ENCODE measurements at places on chromosomes 3 and 15.

DNA sequence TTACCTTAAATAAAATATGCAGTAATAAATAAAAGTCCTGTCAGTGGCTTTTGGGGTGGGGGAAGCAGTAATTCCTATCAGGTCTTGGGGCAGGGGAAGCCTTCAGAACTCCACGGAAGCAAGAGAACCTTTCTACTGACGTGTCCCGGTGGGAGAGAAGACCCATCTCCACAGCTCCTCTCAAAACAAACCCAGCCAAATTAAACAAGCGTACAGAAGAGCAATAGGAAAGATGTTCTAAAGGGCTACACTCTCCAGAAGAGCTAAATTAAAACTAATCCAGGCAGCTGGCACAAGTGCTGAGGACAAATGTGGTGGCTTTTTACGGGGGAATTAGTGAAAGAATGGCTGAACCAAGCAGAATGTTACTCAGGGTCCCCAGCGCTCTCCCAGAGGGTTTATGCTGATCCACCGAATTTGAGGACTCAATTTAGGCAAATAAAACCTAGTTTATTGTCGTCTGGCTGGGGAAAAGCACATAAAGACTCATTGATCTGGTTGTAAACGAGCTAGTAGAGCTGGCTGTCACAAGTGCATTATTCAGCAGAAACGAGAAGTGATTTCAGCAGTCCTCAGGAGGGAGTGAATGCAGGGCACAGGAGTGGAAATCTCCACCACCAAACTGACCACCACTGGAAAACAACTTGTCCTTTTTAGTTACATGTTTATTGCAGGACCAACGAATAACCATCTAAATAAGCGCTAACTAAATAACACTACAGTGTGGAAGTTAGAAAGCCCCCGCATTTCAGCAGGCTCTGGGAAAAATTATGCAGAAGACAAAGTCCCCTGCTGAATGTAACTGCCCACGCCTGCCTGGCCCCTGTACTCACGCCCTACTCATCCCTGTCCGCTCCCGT, 13.5 kb downstream of the BFSP2 start:
- DNase-seq = peak; percentile 27

DNA sequence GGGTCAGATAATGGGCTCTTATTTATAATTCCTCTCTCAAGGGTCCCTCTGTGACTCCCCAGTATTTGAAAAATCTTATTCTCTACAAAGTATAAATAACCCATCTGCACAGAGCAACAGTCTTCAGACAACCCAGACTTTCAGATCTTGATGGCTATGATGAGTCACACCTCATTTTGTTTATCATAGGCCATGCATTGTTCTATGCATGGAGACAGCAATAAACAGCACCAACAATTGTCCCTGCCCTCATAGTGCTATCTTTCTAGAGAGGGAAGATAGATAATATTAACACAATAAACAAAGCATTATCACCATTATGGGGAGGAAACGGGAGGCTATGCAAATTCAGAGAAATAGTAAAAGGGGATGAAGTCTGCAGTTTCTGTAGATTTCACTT, 13.4 kb downstream of the FHIT start:
- DNase-seq = no peak

DNA sequence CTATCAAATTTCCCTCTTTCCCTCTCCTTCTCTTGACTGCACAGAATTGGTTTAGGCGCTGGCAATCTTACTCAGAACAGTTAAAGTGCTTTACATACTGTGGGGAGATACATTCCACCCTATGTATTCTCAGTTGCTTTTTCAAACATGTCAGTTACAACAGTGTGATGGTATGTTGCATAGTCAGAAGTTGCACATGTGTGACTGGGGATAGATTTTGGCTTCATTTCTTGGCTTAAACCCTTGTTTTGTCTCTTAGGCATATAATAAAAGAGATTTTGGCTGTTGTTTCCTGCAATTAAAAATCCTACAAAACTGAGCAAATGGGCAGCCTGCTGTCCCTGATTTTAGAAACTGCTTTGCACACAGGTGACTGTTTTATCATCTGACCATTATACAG, 86.7 kb downstream of the PIK3R4 start:
- DNase-seq = no peak

GRCh38 chr3:152621967-152622810, 212.7 kb upstream of the P2RY1 start:
- DNase-seq = no peak

DNA sequence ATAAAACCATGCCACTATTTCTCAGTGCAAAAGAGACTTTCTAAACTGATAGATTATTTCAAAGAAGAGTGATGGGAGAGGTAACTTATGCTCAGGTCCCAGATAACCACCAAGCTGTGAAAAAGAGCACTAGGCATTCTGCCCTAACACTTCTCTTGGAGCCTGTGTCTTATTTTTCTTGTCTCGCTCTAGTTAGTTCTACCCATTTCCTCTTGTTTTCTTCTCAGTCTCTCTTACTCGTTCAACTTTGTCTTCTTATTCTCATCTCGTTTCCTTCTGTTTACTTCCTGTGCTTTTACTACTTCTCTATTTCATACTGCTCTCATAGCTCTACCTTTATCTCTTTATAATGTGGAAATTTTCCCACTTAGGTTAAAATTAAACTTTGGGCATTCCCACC, 91.8 kb upstream of the CGNL1 start:
- no peak for DNase-seq

GRCh38 chr15:64552281-64552948, 92.0 kb downstream of the ZNF609 start:
- no peak for DNase-seq

DNA sequence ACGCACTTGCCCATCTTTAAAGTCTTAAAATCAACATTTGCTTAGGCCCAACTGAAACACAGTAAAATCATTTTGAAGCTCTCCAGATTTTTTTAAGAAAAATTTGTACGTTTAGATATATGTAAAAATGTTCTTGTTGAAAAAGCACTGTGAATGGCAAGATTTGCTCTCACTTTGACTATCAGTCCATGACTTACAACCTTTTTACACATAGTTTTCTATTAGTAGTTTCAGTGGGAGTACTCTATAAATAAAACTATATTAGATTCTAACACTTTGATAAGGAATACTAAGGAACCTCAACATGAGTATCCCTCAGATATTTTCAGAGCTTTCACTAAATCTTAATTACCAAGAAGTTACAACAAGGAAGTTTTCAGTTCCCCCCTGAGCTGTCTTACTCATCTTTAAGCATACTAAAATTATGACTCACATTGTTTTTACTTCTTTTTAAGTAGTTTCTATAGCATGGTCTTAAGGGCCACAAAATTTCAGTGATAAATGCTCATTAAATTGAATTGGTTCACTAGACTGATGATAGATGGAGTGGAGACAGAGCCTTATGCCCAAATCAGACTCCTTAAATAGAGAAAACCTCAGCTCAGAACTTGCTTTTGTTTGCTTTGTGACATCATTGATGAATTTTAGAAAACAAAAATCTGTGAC, 31.6 kb upstream of the RAP2B start:
- peak; percentile 14 for DNase-seq

DNA sequence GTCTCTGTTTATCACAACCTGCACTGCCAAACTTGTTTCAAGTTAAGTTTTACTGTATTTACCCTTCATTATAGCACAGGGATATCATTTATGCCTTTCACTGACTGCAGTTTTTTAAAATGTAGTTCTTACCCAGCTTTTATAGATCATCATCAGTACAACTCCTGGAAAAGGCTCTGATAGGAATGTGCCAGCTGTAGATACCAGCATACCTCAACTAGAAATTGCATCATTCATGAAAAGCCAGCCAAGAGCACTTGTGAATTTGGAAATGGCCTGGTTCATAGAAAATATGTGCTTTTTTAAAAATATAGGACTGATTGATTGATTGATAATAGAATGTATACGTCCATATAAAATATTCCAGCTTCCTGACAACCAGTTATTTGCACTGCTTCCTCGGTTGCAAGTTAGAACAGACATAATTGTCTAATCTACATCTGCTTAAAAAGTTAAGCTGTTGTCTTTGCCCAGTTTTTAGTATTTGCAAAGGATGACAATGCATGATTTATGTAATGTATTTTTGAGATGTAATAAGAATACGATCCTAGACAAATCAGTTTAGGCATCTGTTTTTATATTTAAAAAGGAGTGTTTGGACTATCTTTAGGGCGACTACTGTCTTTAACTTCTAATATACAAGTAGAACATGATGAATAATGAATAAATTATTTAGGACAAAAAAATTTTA, 58.5 kb downstream of the DCUN1D1 start:
- no peak for DNase-seq

- DNase-seq = peak; percentile 88
Measured at GRCh38 chr3:81789691-81790090, 28.2 kb upstream of the GBE1 start.

- DNase-seq = no peak
Measured at GRCh38 chr15:96267463-96267862, 63.0 kb upstream of the NR2F2 start.

- peak; percentile 83 for DNase-seq
Measured at GRCh38 chr3:40930131-40930538, 269.2 kb upstream of the CTNNB1 start.

GRCh38 chr15:91302588-91303439, 202.8 kb downstream of the SV2B start:
- peak; percentile 65 for DNase-seq

GRCh38 chr15:61644550-61644949, 415.4 kb upstream of the RORA start:
- no peak for DNase-seq

DNA sequence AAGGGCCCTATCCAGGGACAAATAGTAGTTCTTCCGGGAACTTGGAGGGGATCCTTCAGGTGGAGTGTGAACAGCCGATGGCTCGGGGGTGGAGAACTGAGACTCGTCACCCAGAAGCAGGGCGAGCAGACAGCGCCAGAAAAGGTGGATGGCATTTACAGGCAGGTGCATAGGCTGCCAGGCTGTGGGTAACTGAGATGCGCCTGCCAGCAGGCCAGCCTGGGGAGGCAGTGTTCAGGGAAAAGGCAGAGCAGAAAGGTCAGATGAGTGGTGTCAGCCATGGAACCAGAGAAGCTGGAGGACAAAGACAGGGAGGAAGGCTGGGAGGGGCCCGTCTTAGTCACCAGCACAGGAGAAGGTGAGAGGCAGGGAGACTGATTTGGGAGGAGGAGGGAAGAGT, 53.0 kb upstream of the SEC22A start:
- DNase-seq = no peak

- no peak for DNase-seq
Measured at GRCh38 chr15:77537006-77537405, 95.7 kb downstream of the LINGO1 start.

DNA sequence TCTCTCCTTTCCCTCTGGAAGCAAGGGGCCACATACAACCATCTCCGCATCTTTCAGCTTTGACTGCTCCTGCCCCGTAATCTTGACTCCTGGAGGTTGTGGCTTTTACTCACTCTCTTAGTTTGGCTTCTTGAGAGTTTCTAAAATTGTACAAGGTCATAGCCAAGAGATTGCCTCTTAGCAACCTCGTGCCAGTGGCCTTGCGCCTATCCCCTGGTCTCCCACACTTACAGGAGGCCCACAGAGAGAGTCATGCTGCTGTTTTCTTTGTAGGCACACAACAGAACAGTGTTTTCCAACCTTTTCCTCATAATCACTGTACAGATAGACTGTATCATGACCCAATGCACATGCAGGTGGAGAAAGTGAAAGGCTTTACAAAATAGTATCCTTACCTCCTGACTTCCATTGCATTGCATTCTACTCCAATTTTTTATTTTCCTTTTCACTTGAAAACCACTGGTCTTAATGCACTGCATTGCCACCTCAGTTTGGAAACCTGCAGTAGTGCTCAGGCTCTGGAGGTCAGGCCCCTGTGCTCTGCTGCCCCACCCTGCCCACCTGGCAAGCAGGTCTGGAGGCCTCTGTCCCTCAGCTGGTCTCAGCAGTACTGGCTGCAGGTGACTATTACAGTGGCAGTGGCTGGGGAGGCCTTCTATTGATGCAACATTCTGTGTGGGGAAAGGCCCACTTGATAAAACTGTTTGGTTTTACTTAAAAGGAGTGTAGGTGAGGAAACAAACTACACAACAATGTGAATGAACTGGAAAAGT, 156.2 kb downstream of the DNAJB8 start:
- no peak for DNase-seq

- DNase-seq = no peak
Measured at GRCh38 chr15:94744080-94744793, 512.9 kb downstream of the MCTP2 start.

DNA sequence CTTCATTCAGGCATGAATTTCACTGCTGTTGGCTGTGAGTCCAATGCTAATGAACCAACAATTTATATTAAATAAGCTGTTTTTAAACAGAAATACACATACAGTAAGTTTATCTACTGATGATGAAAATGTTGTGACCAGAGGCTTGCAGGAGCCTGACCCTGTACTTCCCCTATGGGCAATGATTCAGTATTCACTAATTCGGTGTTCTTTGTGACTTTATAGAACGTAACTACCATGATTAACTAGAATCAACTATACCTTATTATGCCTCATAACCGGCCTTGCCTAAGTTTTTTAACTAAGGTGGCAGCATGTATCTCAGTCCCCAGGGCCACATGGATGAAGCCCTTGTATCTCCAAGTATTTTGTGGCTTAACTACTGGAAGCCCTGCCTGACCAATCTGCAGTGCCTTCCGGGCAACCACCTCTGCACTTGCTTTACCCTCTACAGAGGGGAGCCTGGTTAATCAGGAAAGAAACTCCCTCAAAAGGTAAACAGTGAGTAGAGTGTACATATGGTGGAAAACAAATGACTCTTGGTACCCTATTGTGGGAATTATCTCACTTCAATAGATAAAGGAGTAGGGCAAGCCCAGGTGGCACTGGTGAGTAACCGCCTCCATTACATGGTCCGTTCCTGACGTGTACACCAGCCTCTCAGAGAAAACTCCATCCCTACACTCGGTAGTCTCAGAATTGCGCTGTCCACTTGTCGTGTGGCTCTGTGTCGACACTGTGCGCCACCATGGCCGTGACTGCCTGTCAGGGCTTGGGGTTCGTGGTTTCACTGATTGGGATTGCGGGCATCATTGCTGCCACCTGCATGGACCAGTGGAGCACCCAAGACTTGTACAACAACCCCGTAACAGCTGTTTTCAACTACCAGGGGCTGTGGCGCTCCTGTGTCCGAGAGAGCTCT, 11.6 kb upstream of the CLDN18 start:
- no peak for DNase-seq

DNA sequence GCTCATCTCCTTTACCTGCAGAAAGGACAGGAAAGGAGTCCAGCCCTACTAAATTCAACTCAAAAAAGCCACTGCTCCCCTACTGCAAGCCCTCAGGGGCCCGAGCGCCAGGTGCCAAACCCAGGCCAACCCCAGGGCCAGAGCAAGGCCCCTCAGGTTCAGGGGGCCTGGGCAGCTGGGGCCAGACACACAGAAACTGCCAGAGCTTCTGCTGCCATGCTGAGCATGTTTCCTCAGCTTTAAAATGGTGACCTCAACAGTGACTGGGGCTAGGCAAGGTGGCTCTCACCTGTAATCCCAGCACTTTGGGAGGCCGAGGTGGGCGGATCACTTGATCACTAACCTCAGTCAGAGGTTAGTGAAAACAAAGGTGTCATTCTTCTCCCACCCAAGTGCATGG, 38.8 kb downstream of the KLHL25 start:
- DNase-seq = no peak

DNA sequence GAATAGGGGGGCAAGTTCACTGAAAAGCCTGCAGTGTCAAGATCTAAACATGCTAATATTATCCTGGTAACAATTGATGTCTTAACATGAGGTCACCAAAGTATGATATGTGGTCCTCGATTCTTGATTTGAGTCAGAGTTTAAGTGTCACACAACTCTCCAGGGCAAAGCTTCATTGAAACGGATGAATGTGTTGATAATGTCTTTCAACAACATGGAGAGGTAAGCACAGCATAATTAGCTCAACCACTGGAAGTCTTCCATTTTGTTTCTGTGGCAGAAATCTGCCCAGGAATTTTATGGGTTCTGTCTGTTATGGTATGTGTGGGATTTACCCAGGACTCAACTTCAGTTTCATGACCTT, 591.5 kb downstream of the ZNF385D start:
- no peak for DNase-seq
